Fibroblast of skin of abdomen (primary cell): ENCODE measurements at places on chromosomes 16 and 17.
A peak's percentile ranks its signal among the peaks of the same experiment; 100 is the strongest.

DNA sequence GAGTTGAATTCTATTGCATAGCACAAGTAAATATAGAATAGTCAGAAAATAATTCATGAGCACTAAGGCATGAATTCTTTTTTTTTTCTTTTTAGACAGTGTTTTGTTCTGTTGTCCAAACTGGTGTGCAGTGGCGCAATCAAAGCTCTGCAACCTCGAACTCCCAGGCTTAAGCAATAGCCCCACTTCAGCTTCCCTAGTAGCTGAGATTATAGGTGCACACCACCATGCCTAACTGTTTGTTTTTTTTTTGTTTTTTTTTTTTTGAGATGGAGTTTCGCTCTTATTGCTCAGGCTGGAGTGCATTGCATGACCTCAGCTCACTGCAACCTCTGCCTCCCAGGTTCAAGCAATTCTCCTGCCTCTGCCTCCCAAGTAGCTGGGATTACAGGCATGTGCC is 16.6 kb downstream of the TUBD1 start:
- no peak for DNase-seq

GRCh38 chr16:73190256-73190655 is 142.3 kb upstream of the ZFHX3 start:
- DNase-seq, result no peak

- peak; percentile 79 for DNase-seq
Observed at GRCh38 chr17:82592767-82593589, 55.3 kb downstream of the WDR45B start.

DNA sequence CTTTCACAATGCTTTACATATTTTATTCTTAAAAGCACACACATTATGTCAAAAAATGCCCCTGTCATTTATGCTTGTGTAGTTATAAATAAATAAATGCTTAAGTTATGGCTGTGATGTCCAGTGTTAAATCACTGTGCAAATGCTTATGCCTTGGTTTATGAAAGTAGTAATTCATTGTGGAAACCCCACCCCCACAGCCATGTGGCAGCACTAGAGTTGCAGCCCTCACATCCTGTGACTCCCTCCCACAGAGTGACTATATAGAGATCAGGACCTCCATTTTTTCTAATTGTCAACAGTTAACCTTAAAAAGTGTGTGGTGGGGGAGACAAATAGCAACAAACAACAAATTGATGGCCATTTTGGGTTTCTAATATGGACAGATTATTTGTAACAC is 2.4 kb downstream of the SKAP1 start:
- DNase-seq, result no peak

GRCh38 chr17:37213927-37214326 is 161.9 kb upstream of the C17orf78 start:
- DNase-seq, result no peak

DNA sequence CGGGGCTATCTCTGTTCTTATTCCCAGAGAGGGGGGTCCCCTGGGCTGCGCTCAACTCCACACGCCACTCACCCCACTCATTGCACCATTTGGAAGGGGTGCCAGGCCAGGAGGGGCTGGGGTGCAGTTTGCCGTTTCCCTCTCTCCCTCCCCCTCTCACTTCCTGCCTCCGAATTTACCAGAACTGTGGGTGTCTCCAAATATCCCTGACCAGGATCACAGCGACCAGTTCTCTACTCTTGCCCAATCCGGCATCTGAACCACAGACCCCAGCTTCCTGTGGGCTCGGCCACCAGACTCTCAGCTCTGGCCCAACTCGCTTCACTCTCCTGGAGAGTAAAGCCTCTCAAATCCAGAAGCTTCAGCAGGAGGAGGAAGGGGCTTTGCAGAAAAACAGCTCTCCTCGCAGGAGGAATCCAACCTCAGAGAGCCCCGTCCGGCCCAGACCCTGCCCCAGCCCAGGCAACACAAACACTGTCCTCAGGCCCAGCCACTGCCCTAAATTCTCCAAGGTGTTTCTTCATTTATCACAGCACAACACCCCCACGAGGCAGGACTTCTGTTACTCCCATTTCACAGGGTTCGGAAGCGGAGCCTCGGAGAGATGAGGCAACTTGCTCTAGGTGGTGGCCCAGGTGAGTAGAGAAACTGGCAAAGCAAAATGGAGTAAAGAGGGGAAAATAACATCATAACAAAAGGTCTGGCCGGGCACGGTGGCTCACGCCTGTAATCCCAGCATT is 423 bp upstream of the ASGR2 start:
- no peak for DNase-seq

- DNase-seq, result no peak
Observed at GRCh38 chr17:63665527-63666214, 34.3 kb downstream of the LIMD2 start.

DNA sequence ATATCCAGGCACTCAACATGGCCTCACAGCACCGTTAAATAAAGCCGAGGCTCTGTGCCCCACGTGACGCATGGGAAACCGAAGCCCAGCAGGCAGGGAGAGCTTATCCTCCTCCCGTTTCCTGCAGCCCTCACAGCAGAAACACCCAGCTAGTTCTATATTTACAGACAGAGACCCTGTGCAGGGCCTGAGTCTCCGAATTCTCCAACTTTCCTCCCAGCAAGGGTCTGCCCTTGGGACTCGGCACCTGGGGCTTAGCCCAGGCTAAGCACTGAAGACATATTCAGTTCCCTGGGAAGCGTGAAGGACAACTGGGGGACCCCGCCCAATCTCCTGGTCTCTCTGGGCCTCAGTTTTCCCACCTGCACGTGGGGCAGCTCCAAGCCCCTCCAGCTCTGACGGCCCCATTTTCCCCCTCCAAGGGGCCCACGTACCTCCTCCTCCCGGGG is 29.2 kb downstream of the TRPV3 start:
- no peak for DNase-seq

DNA sequence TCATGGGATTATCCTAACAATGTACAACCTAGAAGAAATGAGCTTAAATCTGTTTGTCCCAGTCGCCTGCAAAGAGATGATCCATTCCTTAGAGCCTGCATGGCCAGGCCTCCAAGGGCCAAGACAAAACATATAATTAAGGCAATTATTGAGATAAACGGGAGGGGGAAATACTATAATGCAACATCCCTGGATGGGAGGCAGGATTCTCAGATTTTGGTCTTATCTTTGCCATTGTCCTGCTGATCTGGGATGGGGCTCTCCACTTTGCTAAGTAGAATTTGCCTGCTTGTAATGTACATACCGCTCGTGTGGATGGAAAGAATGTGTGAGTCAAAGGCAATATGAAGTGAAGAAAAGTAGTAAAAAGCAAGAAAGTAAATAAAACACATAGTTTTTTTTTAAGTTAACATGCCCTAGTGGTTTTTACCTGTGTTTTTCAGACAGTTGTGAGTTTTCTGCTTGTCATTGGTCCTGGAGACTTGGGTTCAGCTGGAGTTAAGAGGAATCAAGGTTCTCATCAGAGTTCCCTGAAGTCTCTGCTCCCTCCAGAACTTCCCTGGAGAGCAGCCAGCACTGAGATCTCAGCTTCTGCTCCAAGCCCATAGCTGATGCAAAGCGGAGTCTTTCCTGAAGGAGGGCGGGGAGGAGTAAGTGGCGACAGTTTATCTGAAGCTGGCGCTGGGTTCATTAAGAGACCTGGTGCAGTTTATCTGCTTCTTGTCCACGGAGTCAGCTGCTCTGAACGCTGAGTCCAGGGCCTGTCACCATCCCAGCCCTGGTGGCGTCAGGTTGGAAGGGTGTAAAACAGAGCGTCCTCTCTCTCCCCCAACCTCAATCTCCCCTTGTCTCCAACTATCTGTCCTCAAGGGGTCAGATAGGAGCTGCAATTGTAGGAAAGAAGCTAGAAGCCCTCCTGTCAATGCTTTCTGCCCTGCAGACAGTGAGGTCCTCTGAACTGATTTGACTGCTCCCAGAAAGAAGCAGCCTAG is 30.1 kb downstream of the HOXB1 start:
- DNase-seq, result peak; percentile 74

GRCh38 chr17:82502207-82502606 is 17.3 kb upstream of the FOXK2 start:
- DNase-seq, result no peak

- peak; percentile 76 for DNase-seq
Observed at GRCh38 chr17:29645515-29646051, 22.9 kb upstream of the CORO6 start.

GRCh38 chr17:63843910-63844677 is 1.6 kb upstream of the SMARCD2 start:
- DNase-seq, result no peak

DNA sequence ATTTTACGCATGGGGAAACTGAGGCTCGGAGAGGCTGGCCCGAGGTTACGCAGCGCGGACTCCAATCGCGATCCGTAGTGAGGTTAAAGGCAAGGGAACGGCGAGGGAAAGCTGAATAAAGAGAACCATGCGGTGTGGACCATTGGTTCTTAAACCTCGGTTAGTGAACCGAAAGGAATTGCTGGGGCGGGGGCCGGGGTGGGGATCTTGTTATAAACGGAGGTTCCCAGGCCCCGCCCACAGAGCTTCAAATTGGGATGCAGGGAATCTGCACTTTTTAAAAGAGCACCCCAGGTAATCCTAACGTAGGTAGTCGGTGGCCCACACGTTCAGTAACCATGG is 524 bp downstream of the IQCK start:
- DNase-seq, result no peak

DNA sequence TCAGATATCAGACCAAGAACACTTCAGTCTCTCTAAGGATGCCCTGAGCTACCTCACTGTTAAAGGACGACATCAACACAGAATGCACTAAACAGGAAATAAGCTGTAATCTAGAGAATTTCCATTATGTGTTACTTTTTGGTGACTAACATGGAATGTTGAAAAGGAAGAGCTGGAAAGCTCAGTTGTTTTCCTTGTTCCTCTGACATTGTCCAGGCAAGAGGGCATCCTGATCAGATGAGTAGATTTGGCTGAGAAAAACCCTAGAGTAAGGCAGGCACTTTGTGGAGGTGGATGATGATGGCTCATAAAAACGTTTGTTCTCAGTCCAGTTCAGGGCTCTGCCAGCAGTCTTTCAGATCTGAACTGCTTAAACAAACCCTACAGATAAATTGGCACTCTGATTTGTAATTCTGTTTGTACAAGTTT is 34.0 kb downstream of the DGKE start:
- peak; percentile 3 for DNase-seq

GRCh38 chr17:17225901-17226300 is 11.1 kb downstream of the FLCN start:
- no peak for DNase-seq

DNA sequence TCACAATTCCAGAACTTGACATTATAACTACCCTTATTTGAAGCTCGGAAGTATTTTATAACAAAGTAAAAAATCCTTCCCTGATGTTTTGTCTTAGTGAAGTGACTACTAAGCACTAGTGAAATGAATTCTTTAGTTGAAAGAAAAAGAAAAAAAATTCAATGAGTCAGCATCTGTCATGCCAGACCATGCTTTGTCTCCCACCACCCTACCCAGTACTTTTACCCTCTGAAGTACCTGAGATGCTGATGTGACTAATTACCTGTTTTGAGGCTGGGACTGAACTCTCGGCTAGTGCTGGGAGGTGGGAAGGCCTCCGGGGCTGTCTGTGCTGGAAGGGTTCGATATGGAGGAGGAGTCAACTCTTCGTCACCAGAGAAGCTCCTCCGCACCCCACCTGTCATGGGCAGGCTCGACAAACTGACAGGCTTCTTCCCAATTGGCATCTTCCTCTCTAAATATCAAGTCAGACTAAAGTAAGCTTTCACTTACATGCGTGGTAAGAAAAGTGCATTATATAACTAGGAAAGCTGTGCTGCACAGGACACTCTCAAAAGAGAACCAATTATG is 19.6 kb downstream of the NME2 start:
- no peak for DNase-seq

DNA sequence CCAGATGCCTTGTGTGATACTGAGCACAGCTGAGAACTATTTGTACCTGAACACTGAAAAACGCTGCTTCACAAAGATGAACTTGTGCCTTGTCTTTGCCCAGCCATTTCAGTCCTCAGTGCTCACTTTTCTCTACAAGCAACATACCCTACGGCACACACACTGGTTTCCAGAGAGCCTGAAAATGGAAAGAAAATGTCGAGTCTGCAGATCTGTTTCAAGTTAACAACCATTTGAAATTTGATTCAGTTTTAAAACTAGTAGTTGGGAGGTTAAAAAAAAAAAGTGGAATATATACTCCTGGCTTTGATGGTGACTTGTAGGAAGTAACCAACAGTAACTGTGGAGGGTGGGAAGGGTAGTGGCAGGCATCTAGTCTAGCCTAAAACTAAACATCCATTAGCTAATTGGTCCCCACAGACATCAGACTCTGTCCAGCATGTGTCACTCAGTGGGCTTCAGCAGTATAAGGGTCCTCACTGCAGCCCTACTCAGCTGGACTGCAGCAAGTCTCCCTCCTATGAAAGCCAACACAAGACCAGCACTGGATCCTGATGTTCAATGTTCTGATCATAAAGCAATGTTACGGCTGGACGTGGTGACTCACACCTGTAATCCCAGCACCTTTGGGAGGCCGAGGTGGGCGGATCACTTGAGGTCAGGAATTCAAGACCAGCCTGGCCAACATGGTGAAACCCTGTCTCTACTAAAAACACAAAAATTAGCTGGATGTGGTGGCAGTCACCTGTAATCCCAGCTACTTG is 27.1 kb downstream of the ERN1 start:
- no peak for DNase-seq

DNA sequence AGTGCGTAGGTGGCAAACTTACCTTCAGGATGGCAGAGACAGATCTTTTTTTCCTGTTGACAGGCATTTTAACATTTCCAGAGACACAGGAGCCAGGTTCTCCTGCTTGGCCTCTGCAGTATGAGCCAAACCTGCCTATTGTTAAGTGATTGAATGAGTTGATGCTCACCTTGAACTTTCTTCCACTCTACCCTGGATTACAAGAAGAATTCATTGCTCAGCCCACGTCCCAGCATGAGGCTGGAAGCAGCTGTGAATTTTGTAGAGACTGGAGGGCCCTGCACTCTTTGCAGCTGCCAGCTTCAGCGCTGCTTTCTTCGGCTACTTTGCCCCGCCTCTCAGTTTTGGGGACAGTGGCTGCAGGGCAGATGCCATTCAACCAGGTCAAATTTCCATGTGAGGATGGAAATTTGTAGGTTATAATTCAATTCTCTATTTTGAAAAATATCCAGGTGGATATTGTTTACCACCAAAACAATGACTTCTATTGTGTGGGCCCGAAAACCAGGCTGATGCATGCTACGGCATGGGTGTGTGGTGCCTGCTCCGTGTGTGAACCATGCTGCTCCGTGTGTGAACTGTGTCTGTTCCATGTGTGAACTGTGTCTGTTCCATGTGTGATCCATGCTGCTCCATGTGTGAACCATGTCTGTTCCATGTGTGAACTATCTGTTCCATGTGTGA is 75.2 kb upstream of the METTL9 start:
- DNase-seq, result no peak

DNA sequence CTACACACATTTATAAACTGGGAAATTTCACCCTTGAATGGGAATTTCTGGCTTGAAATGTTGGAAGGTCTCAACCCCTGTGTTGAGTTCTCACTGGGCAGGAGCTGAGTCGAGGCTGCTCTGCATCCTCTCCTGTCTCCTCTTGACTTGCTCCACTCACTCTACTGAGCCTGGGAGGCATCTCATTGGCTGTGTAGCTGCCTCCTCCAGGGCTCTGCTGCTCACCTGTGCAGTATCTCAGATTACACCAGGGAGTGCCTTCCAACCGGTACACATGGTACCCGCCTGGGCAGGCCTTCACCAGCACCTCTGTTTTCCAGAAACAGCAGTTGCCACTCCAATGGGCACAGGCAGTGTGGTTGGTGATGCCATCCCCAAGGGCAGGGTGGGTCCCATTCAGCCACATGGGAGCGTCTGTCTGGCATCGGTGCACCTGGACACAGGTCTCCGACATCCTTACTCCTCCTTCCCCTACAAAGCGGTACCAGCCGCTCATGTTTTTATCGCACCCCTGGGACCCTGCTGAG is 3.7 kb downstream of the GP2 start:
- DNase-seq, result no peak

- DNase-seq, result no peak
Observed at GRCh38 chr17:80296221-80296620, 35.6 kb downstream of the RNF213 start.
